Activated CD8-positive, alpha-beta memory T cell treated with anti-CD3 and anti-CD28 coated beads for 48 hours (primary cell): ENCODE measurements at places on chromosomes 1 and 21.

GRCh38 chr1:61708953-61709907 lies 15.7 kb downstream of the TM2D1 start:
- DNase-seq = no peak

DNA sequence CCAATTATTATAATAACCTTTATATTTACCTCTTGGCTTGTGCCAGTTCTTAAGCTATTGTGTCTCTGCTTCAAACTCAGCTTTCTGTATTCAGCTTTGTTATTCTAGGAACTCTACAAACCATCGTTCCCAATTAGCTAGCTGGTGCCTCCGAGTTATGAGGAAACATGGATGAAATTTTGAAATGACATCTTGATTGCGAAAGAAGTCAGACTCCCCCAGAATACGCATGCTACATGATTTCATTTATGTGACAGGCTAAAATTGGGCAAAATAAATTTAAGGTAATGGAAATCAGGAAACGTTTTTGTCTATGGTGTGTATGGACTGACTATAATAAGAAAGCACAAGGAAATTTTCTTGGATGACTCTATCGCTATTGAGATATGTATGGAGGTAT lies 256.8 kb upstream of the NCAM2 start:
- DNase-seq = no peak

GRCh38 chr1:48329486-48329885 lies 107.0 kb downstream of the SLC5A9 start:
- DNase-seq = no peak

DNA sequence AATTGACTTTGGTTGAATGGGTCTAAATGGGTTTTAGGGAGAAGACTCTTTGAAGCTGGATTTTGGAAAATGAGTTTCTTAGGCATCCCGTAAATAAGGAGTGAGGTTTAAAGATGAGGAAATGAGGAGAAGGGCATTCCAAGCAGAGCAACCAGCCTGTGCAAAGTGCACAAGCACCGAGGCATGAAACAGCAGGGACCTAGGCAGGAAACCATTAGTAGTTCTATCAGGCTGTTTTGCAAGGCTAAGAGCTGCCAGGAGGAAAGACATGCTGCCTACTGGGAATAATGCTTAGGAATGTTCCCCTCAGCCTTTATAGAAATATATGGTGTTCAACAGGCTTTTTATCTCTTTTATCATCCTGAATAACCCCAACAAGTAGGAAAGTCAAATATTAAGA lies 153.1 kb upstream of the FGGY start:
- DNase-seq = no peak

- DNase-seq = no peak
Measured at GRCh38 chr1:220999872-221000863, 120.9 kb downstream of the HLX start.

GRCh38 chr1:156295391-156295947 lies at the start of gene GLMP:
Gene GLMP (minus strand): TSS chr1:156295679. CDS start chr1:156295645, 34 bp downstream.
- no peak for DNase-seq

DNA sequence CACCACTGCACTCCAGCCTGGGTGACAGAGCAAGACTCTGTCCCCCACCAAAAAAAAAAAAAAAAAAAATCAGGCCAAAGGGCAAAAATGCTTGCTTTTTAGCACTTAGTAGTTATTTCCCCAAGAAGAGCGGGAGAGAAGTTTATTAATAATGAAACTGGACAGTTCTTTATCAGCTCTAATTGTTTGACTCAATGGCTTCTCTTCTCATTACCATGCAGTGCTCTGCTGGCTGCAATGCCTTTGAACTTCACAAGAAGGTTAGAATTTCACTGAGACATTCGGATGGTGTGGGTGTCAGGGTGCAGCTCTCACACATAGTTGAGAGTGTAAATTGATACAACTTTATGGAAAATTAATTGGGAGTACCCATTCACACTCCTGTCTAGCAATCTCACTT lies 63.7 kb downstream of the EDARADD start:
- DNase-seq = no peak

DNA sequence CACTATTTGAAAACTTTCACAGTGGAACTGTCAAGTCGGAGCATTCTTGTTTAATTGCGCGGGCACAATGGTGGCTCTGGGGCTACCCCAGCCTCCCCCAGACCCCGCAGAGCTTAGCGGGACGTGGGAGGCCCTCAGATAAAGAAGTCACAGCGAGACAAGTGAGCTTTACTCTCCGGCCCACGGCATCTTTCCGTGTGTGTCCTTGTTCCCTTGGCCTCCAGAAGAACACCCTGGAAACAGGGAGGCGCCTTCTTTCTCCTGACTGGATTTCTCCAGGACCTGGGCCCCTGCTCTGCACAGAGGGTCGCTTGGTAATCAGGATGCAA lies 382.8 kb downstream of the RRAGC start:
- no peak for DNase-seq

DNA sequence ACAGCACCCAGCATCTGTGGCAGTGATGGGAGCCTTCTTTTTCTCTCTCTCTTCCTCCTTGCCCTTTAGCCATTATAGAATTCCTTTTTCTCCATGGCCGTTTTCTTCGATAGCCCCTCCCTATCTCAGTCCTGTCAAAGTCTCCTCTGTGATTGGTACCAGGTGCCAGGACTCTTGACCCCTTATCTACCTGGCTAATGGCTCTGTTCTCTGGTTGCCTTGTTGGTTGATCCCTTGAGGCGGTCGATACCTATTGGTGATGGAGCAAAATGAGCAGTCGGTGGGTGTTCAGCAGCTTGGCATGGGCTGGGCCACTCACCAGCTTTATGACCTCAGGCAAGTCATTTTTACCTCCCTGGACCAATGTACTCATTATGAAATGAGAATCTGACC lies 2.0 kb downstream of the ATF3 start:
- DNase-seq = no peak

DNA sequence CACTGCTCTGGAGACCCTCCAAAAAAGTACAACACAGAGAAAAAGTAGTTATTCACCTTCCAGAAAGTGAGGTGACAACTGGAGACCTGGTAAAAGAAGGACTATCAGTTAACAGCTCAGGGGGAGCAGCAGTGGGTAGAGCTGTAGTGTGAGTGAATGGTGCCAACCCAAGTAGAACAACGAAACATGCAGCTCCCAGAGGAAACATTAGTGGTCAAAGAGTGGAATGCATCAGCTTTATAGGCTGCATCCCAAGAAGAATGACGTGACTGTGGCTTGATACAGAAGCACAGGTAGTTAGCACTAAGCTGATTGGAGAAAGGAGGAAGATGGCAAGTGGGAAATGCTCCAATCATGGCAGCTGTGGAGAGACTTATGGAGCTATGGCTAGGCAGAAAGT lies 275.7 kb upstream of the CAMK1G start:
- no peak for DNase-seq

DNA sequence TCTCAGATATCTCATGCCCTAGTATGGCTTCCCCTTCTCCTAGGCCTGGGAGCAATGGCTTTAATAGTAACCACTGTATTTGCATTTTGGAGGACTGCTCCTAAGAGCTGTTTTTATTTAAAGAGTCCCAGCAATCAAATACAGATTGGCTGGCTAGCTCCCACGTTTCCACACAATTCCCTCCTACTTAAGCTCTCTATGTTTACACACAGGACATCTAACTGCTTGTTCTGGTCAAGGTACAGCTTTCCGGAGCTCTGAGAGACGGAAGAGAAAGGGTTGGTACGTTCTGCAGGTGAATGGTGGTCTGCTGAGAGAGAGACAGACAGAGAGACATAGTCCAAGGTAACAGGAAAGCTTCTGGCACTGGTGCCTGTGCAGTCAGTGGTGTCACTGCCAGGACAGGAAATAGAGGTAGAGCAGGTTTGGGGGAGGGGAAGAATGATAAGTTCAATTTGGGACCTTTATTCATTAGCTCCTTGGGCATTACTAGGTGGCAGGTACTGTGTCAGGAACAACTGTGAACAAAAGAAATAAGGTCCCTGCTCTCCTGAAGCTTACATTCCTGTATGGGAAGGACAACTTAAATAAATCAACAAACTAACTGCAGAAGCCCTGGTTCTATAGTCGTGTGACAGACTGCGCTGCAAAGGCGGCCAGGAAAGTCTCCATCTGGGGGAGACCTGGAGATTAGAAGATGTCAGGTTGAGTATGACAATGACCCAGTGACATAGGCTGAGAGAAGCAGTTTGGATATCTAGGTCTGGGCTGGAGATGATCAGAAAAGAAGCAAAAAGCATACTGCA lies 1.2 kb upstream of the SLC25A33 start:
- no peak for DNase-seq

GRCh38 chr1:212267017-212267416 lies 18.2 kb upstream of the PPP2R5A start:
- no peak for DNase-seq

GRCh38 chr21:44700101-44701022 lies 3.4 kb downstream of the KRTAP10-12 start:
- DNase-seq = no peak

GRCh38 chr1:112998592-112999235 lies 42.7 kb upstream of the SLC16A1 start:
- DNase-seq = no peak

GRCh38 chr1:34746785-34747637 lies 7.8 kb upstream of the GJB5 start:
- no peak for DNase-seq

- DNase-seq = no peak
Measured at GRCh38 chr1:112852276-112852675, 103.7 kb downstream of the SLC16A1 start.

DNA sequence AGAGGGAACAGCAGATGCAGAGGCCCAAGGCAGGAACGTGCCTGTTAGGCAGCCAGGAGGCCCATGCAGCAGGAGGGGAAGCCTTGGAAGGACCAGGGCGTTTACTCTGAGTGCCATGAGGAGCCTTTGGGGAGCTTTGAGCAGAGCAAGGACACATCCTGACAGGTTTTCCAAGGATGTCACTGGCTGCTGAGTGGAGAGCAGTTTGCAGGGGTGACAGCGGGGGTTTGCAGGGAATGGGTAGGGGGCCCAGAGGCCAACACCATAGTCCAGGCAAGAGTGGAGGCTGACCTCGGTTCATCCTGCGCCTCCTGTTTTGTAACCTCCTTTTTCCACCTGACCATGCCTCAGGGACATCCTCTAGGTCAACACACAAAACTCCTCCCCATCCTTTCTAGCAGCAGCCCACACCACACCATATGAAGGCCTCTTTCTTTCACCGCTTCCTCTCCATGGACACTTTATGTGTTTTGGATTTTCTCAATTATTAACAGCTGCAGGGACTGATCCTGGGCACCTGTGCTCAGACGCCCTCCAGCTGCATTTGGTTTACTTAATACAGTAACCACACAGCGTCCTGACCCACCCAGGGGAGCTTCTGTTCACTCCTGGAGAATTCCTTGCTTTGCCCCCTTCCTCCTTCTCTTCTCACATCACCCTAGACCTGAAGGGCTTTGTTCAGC lies 528.5 kb downstream of the MATN1 start:
- no peak for DNase-seq
